ENCODE measurements at places on chromosomes 2 and 18.

DNA sequence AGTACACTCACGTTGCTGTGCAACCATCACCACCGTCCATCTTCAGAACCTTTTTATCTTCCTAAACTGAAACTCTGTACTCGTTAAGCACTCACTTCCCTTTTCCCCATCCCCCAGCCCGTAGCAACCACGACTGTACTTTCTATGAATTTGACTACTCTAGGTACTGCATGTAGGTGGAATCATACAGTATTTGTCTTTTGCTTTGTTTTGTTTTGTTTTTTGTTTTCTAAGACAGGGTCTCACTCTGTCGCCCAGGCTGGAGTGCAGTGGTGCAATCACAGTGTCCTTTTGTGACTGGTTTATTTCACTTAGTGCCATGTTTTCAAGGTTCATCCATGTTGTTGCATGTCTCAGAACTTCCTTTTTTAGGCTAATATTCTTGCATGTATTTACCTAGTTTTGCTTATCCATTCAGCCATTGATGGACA is 7.0 kb upstream of the TYMS start:
- DNase-seq = no peak

- DNase-seq = no peak
These were observed 18.4 kb downstream of the KIAA2012 start for GRCh38 chr2:202091476-202091875.

GRCh38 chr2:213316001-213316735 is 31.9 kb downstream of the SPAG16 start:
- no peak for DNase-seq

GRCh38 chr2:152413228-152414030 is 78.5 kb downstream of the FMNL2 start:
- no peak for DNase-seq

- no peak for DNase-seq
These were observed 69.5 kb upstream of the TGIF1 start for GRCh38 chr18:3380384-3380961.

DNA sequence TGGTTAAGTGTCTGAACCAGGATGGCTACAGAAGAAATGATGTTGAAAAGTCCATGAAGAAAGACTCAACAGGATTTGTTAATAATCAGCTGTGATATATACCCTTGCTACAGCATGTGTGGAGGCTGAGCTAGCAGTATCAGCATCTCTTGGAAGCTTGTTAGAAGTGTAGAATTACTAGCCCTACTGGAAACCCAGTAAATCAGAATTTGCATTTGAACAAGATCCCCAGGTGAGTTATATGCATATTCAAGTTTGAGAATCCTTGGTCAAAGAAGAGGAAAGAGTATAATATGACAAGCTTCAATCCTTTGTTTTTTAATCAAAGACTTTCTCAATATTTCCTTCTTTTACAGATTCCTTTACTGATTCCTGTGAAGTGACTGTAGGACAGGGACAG is 109.0 kb upstream of the KCNJ3 start:
- DNase-seq = no peak

- DNase-seq = no peak
These were observed 216.3 kb downstream of the MYT1L start for GRCh38 chr2:2114707-2115245.

DNA sequence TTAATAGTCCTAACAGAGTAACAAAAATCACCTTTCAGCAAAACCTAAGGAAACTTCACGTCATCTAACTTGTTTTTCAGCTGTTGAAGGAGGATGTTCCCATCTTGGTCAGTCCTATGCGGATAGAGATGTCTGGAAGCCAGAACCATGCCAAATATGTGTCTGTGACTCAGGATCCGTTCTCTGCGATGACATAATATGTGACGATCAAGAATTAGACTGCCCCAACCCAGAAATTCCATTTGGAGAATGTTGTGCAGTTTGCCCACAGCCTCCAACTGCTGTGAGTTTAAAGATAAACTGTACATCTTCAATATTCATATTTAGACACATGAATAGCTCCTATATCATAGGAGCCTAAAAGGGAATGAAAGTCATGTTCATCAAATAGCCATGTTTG is 10.5 kb downstream of the COL3A1 start:
- DNase-seq = no peak

GRCh38 chr18:45245091-45245511 is 370.2 kb upstream of the SLC14A2 start:
- no peak for DNase-seq

DNA sequence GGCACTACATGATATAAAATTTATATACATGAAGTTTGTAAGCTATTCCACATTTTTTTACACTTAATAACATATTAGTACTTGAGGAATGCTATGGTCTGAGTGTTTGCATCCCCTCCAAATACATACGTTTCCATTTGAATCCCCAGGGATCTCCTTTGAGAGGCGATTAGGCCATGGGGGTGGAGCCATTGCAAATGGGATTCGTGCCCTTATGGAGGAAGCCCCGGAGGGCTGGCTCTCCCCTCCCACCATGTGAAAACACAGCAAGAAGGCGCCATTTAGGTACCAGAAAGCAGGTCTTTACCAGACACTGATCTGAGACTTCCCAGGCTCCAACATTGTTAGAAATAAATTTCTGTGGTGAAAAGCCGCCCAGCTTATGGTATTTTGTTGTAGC is 20.8 kb upstream of the MBP start:
- DNase-seq = no peak

- DNase-seq = no peak
These were observed at the start of gene RIT2 for GRCh38 chr18:43115076-43115921. TSS of gene RIT2 (minus strand) at chr18:43115685.

DNA sequence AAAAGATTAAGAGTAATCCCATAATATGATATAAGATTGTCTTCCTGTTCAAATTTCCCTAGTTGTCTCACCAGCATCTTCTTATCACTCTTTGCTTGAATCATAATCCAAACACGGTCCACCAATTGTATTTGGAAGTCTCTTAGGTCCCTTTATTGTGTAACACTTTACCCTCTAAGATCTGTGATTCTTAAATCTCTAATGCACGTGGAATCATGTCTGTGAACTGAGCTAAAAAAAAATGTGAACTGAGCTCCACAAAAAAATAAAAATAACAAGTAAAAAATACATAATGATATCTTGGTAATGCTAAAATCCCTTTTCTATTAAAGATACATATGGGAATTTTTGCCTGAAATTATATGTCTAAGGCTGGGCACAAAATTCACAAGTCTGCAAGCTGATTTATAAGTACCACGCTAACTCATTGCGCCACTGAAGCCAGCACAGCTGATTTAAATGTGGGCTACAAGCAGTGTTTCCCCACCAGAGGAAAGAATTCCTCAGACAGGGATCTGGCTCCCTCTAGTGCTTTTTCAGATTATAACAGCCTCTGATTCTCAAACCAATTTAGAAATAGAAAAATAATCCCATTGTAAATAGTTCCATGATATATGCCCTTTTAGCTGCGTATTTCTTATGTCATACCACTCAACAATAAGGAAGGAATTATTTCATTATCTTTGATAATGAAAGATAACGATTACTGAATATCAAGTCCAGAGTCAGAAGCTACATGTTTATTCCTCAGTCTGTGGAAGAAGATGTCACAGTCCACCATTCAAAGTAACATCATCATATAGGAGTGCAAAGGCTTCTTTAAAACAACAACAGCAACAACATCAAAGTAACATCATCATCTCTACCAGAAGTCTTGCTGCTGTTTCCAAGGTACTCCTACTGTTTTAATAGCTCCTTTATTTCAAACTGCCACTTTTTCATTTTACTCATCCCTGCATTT is 22.9 kb downstream of the RBM43 start:
- DNase-seq = peak; percentile 73

- no peak for DNase-seq
These were observed 9.7 kb upstream of the ZNF516 start for GRCh38 chr18:76504749-76505148.

All from SK-N-MC (cell line).